ENCODE measurements at places on chromosomes 4 and X. TPM values are rescaled to one million over a fixed set of nuclear protein-coding genes. Genes with fewer than 3 reads are reported as not detected.

Gene CCDC120
- 23.9 TPM for total RNA-seq

Gene TIMP1
- total RNA-seq = 48.6 TPM

Gene NHS
- 6.7 TPM for total RNA-seq

Gene TEX11
- not detected for total RNA-seq

Gene AFF2
- total RNA-seq = not detected

Gene NHSL2
- not detected for total RNA-seq

DNA sequence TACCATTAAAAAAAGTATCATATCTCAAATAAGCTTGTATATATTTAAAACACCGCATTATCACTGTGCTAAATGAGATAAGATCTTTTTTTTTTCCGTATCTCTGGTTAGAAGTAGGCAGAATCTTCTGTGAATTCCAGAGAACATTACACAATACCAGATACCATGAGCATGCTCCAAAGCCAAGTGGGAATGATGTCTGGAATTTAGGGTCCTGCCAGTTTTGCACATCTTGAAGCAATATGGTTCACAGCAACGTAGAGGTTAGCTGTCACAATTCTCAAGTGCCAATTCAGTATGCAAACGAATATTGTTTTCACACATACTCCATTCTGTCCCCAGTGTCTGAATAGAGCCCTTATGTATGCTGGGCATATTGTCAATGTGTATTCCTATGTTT, 127.5 kb upstream of the NEIL3 start:
- H3K4me3 ChIP-seq = no peak overlapping the region
- DNase-seq = no peak
- no peak overlapping the region for H3K27ac ChIP-seq
- no peaks in the 10 kb centered on the region for H3K36me3 ChIP-seq
- H3K4me1 ChIP-seq = no peaks in the 10 kb centered on the region
- no peaks in the 10 kb centered on the region for H3K27me3 ChIP-seq

DNA sequence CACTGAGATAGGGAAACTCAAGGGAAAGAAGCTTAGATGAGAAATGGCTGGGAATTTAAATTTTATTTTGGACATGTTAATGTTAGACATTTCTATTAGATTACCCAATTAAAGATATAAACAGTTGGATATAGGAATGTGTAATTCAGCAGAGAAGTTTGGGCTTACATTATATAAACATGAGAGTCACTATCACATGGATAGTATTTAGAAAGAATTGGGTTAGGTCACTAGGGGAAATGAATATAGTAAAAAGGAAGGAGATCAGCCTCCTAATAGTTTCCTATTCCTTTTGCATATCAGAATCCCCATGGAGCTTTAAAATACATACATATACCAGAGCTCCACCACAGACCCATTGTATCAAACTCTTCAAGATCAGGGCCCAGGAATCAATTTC, 19.6 kb upstream of the CXCL5 start:
- DNase-seq = no peak
- no peaks in the 10 kb centered on the region for H3K4me1 ChIP-seq
- H3K36me3 ChIP-seq = no peaks in the 10 kb centered on the region
- H3K27me3 ChIP-seq = no peaks in the 10 kb centered on the region

DNA sequence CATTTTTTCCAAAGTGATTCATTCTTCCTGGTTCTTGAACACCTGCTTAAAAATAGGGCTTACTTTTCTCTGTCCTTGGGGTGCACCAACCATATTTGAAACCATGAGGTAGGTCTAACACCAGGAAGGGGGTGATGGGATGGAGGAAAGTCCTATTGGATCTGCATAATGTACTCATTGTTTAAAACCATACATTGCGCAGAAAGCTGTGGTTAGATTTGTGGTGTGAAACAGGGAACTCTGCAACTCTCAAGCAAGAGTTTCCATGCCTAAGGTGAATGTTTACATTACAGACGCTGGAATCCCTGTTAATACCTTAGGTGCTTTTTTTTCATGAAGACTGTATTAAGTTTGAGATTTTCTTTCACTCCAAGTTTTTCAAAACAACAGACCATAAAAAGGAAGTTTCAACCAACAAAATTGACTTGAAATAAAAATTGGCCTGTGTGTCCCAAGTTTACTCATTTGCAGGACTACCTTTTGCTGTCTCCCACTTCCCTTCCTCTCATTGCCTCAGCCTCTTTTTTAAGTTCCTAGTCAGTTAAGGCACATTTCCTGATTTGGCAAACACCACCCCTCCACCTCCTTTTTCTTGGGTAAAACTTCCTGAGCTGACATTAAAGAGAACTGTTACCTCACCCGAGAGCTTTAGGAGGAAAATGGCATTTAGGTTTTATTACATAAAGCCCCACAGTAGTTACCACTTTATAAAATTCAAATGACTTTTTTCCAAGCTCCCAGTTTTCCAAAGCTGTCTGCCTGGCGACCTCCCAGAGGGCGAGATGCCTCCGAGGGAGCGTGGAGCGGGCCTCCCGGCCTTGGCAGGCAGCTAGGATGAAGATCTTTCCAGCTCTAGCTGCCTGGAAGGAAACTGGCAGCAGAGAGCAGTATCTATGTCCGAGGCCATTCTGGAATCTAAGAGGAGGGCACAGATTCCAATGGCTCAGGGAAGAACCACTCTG, 47.9 kb upstream of the RBPJ start:
- H3K4me3 ChIP-seq = no peak overlapping the region
- no peak overlapping the region for H3K27ac ChIP-seq
- 0 out of 2 replicates have a peak, but pooled peaks cover 3% of the 10 kb centered on the region for H3K4me1 ChIP-seq

GRCh38 chr4:77146186-77147078, 10.6 kb upstream of the CCNG2 start:
- DNase-seq = peak; percentile 89
- no peaks in the 10 kb centered on the region for H3K27me3 ChIP-seq
- peak overlapping the region; percentile 82 for H3K27ac ChIP-seq
- H3K4me3 ChIP-seq = peak overlapping the region; percentile 1
- H3K36me3 ChIP-seq = no peaks in the 10 kb centered on the region

GRCh38 chrX:30973784-30974427, 84.9 kb upstream of the TAB3 start:
- H3K4me1 ChIP-seq = no peaks in the 10 kb centered on the region
- no peak overlapping the region for H3K4me3 ChIP-seq
- no peaks in the 10 kb centered on the region for H3K36me3 ChIP-seq
- no peak for DNase-seq
- no peaks in the 10 kb centered on the region for H3K27me3 ChIP-seq

DNA sequence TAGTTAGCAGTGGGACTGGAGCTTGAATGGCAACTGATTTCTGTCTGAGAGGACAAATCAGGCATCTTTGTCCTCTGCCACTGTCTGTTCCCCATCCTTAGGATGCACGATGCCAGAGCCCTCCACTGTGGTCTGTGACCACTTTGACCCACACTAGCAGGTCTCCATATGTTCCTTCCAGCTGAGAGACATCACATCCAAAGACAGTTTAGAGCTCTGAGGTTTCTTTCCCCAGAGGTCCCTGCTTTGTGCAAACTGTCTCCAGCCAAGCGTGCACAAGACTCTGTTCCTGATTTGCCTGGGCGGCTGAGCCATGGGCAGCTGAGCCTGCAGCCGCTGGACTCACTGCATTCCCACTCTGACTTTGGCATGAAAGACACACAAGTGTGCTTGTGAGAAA, 98.0 kb downstream of the PTTG2 start:
- peaks cover 18% of the 10 kb centered on the region for H3K4me1 ChIP-seq
- DNase-seq = no peak
- H3K4me3 ChIP-seq = no peak overlapping the region

Data from PC-9 (cell line).